Keratinocyte (primary cell): ENCODE measurements at places on chromosomes 16 and 17.

DNA sequence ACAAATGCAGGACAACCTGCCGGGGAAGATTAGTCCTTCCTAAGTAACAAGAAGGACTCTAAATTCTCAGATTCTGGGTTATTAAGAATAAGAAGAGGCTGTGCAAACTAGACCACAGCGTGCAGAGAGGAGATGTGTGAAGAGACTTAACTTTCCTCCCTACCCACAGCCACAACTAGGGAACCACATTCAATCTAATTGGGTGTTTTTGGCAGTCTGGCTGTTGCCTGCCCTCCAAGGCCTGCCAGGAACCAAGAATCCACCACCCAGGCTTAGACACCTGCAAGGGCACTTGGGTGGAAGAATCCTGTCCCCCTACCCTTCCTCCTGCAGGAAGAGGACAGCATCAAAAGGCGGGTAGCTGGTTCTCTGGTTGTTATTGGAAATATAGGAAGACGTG, 202.0 kb downstream of the PARN start:
- DNase-seq: no peak
- no peaks in the 10 kb centered on the region for H3K27me3 ChIP-seq
- no peak overlapping the region for H3K27ac ChIP-seq

- no peaks in the 10 kb centered on the region for H3K36me3 ChIP-seq
- DNase-seq: no peak
- H3K27ac ChIP-seq: no peak overlapping the region
- H3K4me1 ChIP-seq: peaks cover 5% of the 10 kb centered on the region
These were observed 111.6 kb downstream of the GOSR1 start for GRCh38 chr17:30588798-30589247.

DNA sequence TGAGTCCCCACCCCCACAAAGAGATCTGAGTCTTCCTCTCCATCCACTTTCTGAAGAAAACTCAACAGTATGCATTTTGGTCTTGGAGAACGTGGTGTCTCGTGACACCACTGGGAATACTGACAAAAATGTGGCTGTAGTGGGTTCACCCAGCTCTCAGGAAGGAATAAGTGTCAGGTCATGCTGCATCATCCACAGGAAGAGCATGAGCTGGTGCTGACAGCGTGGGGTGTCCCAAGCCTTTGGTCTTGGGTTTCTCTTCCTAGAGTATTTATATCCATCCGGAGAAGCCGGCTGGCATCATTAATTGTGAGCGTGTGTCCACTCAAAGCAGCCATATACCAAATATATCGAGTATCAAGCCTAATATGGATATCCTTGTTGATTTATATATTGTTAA, 55.9 kb downstream of the C17orf67 start:
- peaks cover 13% of the 10 kb centered on the region for H3K4me1 ChIP-seq
- H3K27ac ChIP-seq: no peak overlapping the region
- no peaks in the 10 kb centered on the region for H3K27me3 ChIP-seq
- no peak overlapping the region for H3K4me3 ChIP-seq
- DNase-seq: no peak

DNA sequence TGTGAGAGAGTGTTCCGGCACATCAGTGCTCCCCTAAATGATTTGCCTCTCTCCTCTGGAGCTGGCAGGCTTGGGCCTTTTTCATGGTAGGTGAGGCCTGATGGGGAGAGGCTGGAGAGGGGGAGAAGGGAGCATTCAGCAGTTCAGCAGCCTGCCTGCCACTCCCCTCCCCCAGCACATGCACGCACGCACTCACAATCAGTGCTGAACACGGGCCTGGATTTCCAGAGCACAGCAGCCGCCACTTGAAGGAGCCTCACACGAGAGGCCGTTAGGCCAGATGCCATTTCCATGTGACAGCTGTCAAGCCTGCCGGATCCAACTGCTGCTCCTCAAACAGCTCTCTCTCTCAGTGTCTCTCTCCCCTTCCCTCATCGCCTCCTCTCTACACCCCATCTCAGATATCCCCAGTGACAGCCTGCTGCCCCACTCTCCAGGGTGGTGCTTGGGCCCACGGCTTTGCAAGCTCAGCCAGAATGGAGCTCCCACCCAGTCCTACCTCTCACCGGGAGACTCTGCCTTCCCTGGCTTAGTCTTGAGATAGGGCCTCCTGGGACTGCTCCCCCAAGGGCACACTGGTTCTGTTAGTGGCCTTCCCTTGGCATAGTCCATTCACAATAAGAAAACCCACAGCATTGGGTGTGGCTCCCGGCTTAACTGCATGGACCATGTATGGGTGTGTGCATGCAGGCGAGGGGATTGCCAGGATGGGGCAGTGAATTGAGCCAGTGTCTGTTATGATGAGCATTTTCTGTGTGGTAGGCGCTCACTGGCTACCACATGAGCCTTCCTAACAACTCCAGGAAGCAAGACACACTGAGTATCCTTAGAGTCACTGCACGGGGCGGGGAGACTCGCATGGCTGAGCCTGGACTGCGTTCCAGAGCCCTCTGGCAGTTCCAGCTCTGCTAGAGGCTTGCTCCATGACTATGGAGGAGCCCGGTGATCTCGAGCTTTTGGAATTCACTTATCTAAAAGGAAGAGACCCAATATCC, 226.2 kb downstream of the CCDC182 start:
- no peak overlapping the region for H3K4me3 ChIP-seq
- no peak for DNase-seq
- no peaks in the 10 kb centered on the region for H3K36me3 ChIP-seq
- peaks cover 21% of the 10 kb centered on the region for H3K4me1 ChIP-seq

- no peaks in the 10 kb centered on the region for H3K4me1 ChIP-seq
- H3K27me3 ChIP-seq: no peaks in the 10 kb centered on the region
- H3K36me3 ChIP-seq: no peaks in the 10 kb centered on the region
- no peak overlapping the region for H3K4me3 ChIP-seq
- H3K27ac ChIP-seq: no peak overlapping the region
These were observed 117.6 kb upstream of the ZNF750 start for GRCh38 chr17:82957469-82957795.

- no peaks in the 10 kb centered on the region for H3K4me1 ChIP-seq
- H3K27me3 ChIP-seq: peaks cover 24% of the 10 kb centered on the region
- no peaks in the 10 kb centered on the region for H3K36me3 ChIP-seq
- no peak overlapping the region for H3K27ac ChIP-seq
These were observed 14.7 kb downstream of the SPNS2 start for GRCh38 chr17:4513113-4514032.
